ENCODE measurements at places on chromosomes 12 and 14.

GRCh38 chr14:63793376-63793775, 59.4 kb upstream of the SYNE2 start:
- DNase-seq, result no peak

DNA sequence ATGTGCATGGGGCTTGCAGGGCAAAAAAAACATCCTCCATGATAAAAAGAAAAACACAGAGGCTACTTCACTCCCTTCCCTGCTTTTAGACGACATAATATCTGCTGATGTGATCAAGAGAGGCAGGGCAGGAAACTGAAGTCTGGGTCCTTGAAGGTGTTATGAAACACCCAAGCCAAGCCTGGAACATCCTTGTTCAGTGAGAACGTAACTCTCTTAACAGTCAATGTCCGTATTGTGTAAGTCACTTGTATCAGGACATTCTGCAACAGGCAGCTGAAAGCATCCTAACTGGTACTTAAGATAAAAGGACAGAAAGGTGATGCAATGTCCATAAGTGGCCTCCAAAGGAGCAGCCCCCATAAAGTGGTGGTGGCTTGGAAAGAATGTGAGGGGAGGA, 20.0 kb downstream of the KCNK10 start:
- DNase-seq, result no peak

DNA sequence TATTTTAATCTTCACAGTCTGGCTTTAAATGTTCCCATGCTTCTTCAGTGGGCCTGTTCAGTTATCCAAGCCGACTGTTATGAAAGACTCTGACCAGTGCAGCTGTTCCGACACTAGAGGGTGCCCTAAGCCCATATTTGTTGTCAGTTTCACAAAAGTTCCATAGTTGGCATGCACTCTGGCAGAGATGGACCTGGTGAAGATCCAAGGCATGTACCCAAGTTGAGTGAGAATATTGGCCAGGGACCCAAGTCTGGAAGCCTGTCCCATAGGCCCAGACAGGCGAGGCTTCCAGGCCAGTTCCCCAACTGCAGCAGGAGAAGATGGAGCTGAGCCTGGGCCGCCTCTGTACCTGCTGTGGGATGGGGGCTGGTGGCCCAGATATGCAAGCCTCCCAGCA, 27.4 kb upstream of the GUCY2C start:
- no peak for DNase-seq

- DNase-seq, result no peak
Observed at GRCh38 chr14:81478446-81478845, 55.2 kb downstream of the SEL1L start.

GRCh38 chr14:45947830-45948229, 694.8 kb upstream of the MIS18BP1 start:
- DNase-seq, result no peak

DNA sequence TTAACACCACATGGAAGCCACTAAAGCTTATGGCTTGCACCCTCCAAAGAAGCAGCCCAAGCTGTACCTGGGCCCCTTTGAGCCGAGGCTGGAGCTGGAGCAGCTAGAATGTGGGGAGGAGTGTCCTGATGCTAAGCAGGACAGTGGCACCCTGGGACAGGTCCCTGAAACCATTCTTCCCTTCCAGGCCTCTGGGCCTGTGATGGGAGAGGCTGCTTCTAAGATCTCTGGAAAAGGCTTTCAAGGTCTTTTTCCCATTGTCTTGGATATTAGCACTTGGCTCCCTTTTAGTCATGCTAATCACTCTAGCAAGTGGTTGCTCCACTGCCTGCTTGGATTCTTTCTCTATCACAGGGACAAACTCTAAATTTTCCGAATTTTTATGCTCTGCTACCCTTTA, 40.9 kb downstream of the OSBPL8 start:
- no peak for DNase-seq

DNA sequence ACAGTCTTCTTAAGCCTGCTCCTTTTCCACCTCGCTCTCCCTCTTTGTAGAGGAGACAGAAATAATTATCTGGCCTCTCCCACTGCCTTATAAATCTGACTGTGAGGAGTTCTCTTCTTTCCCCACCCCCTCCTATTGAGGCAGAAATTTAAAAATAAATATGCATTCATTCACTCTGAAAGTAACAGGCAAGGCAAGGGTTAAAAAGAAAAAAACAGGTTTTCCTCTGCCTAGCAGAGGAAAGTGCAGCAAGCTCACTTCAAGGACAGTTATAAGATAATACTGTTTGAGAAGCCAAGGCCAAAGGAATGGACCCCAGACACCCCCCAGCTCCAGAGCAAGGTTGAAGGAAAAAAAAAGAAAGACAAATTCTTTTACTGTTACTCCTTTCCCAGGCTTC, 56.3 kb downstream of the DHRS2 start:
- DNase-seq, result no peak

DNA sequence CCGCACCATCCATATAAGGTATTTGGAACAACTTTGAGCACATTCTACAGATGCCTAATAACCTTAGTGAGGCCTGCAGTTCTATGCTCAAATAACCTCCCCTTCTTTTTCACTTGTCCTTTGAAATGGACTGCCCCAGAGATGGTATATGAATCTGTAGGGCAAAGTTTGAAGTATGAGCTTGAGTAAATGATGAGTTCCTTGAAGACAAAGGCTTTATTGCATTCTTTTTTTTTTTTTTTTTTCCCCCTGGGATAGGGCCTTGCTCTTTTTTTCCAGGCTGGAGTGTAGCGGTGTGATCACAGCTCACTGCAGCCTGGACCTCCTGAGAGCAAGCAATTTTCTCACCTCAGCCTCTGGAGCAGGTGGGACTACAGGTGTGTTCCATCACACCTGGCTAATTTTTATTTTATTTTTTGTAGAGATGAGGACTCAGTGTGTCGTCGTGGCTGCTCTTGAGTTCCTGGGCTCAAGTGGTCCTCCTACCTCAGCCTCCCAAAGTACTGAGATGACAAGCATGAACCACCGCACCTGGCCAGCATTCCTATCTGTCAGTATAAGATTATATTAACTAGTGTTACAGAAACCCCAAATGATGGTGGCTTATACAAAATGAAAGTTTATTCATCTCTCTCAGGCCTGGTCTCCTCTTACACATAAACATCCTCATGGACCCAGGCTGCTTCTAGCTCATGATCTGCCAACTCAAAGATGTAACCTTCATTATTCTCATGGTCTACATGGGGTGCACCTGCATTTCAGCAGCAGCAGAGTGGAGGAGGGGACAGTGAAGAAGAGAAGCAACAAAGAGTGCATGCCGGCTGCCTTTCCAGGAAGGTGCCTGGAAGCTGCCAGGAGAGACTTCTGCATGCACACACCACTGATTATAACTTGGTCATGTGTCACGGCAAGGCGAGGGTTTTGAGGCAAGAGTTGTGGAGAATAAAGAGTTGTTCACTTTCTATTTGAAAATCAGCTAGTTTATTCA, 101.4 kb downstream of the DUSP16 start:
- DNase-seq, result no peak

DNA sequence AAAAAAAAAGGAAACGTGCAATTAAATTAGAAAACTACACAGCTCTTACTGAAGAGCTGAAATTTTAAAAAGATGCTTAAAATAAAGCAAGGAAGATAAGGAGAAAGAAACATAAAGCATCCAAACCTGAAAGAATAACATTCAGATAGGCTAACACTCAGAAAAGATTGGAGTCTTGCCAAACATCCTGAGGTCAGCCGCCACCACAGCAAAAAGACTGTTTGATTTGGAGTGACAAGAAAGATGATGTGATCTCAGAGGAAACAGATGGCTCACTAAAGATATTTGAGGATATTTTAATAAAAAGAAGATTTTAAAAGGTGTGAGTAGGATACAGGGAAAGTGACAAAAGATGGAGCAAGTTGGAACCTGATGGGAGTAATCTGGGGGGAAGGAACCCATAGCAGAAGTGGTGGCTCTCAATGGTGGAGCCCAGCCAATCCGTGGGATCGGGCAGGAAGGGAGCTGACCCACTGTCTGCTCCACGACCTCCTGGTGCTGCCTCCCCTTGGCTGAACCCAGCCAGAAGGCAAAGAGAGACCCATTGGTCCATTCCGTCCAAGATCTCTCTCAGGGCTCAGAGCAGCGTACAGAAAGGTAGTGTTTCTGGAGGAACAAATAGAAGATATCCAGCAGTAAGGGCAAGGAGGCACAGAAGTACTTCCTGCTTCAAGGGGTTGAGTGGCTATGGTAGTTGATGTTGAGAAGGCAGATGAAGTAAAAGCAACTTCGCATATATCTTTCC, 469.6 kb downstream of the RGS6 start:
- DNase-seq, result no peak

- DNase-seq, result no peak
Observed at GRCh38 chr12:79455286-79455685, 235.5 kb downstream of the PAWR start.

DNA sequence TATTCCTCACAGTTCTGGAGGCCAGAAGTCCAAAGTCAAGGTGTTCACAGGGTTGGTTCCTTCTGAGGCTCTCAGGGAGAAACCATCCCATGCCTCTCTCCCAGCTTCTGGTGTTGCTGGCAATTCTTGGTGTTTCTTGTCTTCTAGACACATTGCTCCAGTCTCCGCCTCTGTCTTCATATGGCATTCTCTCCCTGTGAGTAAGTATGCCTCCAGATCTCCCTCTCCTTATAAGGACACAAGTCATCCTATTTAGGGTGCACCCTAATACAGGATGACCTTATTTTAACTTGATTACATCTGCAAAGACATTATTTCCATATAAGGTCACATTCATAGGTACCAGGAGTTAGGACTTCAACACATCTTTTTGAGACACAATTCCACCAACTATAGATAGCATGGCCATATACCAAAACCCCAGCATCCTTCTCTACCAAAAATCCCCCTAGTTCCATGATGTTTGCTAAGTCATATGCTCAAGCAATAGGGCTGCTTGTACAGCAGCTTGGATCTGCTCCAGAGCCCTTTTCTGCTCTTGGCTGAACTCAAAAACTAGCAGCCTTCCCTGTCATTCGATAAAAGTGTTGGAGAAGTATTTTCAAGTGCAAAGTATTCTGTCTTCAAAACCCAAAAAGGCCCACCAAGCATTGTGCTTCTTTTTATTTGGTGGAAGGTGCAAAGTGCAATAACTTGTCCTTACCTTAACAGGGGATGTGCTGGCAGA, 79.2 kb upstream of the CMKLR1 start:
- no peak for DNase-seq

- DNase-seq, result no peak
Observed at GRCh38 chr14:61609191-61609843, 86.0 kb upstream of the HIF1A start.

DNA sequence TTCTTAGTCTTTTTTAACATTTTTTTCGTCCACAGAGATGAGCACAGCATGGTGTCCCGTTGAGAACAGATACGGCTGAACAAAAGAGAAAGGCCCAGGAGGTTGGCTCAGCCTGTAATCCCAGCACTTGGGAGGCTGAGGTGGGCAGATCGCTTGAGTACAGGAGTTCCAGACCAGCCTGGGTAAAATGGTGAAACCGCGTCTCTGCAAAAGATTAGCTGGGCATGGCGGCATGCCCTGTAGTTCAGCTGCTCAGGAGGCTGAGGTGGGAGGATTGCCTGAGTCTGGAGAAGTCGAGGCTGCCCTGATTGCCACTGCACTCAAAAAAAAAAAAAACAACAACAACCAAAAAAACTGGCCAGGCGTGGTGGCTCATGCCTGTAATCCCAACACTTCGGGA, 5.9 kb upstream of the EP400 start:
- DNase-seq, result no peak

DNA sequence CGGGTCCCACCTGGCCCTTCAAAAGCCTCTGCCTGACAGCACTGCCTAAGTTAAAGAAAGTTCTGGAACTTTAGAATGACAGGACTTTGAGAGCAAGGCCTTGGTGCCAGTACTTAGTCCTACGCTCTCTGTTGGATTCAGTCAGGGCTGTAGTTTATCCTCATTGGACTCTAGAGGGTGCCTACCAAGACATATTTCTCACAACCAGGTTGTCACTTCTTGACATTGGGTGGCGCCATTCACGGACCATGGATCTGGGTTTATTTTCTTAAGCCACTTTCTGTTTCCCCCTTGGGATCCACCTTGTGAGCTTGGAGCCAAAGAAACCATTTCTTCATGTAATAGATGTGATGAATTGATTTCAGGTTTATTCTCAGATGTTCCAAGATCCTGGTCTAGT, 787.0 kb upstream of the TBX3 start:
- DNase-seq, result no peak

DNA sequence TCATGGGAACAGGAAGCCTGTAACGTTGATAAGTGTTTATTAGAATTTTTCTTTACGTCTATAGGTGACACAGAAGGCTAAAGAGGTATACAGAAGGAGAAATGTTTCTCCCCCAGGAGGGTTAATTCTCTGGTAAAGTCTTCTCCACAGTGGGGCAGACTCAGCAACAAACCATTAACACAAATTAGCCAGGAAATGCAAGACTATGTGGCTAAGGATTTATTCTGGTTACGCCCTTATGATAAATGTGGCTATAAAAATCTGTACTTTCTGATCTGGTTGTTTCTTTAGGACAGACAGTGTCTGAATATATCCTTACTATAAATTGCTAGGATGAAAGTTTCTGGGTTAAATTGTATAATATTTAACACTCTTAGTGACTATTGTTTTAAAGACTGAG, 423.3 kb downstream of the FLRT2 start:
- DNase-seq, result no peak

DNA sequence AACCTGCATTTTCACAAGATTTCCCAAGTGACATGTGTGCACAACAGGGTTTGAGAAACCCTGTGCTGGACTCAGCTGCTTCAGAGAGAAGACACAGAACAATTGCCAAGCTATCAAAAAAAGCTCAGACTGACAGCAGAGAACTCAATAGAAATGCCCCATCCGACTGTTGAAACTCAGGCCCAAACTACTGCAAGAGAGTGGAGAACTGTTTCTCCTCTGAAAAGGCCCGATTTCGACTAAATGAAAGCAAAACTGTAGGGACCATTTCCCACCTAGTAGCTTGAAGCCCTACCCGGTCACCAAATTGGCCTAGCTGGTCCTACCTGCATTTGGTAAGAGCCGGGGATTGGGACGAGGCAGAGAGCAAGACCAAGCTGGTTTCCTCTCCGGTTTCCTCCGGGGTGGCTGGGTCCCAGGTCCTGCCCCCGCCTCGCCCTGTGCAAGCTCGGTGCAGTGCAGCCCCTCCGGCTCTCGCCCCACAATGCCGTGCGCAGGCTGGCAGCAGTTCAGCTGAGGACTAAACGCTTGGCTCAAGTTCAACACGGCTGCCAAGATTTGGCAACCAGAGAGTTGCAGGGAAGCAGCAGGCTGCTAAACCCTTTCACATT, 1180.6 kb downstream of the VRK1 start:
- no peak for DNase-seq

- DNase-seq, result no peak
Observed at GRCh38 chr12:10554756-10555481, 49.2 kb downstream of the EIF2S3B start.

DNA sequence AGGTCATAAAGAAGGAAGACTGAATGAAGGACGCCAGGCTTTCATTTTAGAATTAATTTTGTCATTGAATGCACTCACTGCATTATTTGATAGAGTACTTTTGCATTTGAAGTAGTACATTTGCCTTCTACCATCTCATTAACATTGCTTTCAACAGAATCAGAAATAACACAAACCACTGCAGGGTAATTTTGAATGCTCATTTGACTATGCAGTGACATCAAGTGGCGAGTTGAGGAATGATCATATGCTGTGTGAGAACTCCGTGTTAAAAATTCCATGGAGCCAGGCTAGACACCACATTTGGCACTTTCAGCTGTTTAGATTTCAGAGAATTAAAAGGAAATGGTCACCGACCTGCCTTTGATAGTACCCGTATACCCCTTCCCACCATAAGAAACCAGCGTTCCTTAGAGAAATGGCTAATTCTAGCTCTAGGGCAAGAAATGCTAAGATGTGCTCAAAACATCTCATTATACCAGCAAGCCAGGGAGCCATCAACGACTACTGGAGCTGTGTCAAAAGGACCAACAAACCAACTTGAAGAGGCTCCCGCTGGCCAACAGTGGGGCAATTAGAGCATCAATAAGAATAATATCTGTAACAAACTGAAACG, 16.5 kb downstream of the HEBP1 start:
- no peak for DNase-seq

- no peak for DNase-seq
Observed at GRCh38 chr12:5623411-5623810, 191.5 kb downstream of the NTF3 start.
